Pericardium fibroblast (primary cell): ENCODE measurements at places on chromosomes 16 and 17. TPM values are rescaled to one million over a fixed set of nuclear protein-coding genes. Genes with fewer than 3 reads are reported as not detected.

Gene IL32
- total RNA-seq: 10.7 and 13.4 TPM in 2 replicates

Gene ACBD4
- 4.9 and 6.5 TPM in 2 replicates for total RNA-seq

Gene TSPOAP1
- total RNA-seq: under 0.01 and 0.43 TPM in 2 replicates

Gene PRSS8
- 0.12 and 0.51 TPM in 2 replicates for total RNA-seq

Gene AP2B1
- total RNA-seq: 43.6 and 52.9 TPM in 2 replicates

Gene MRPL12
- 51.1 and 76.6 TPM in 2 replicates for total RNA-seq

Gene TBC1D26
- not detected in 2 replicates for total RNA-seq

Gene PROCA1
- total RNA-seq: 2.0 TPM in 1 of 2 replicates, not detected in the other

Gene TMEM107
- 9.6 and 16.7 TPM in 2 replicates for total RNA-seq

Gene PRAC2
- total RNA-seq: not detected in 2 replicates

Gene TMEM88
- total RNA-seq: 7.8 and 67.0 TPM in 2 replicates

Gene ADAM11
- 2.6 and 2.7 TPM in 2 replicates for total RNA-seq

Gene KRT20
- total RNA-seq: not detected in 2 replicates

Gene HIC1
- 73.4 and 91.3 TPM in 2 replicates for total RNA-seq

Gene EXOC3L1
- total RNA-seq: 0.12 and 1.9 TPM in 2 replicates

Gene INTS2
- 5.4 and 6.2 TPM in 2 replicates for total RNA-seq

Gene IFI35
- total RNA-seq: 28.4 and 55.8 TPM in 2 replicates

Gene KRTAP2-3
- not detected in 2 replicates for total RNA-seq

Gene BCAR1
- total RNA-seq: 49.6 and 119 TPM in 2 replicates

Gene SLC16A3
- total RNA-seq: 107 and 296 TPM in 2 replicates

Gene SLC35G6
- not detected in 2 replicates for total RNA-seq

Gene HID1
- 5.2 TPM in 1 of 2 replicates, not detected in the other for total RNA-seq

Gene ATP2C2
- total RNA-seq: not detected in 2 replicates

Gene EVI2B
- total RNA-seq: under 0.01 and 0.43 TPM in 2 replicates

Gene SULT1A2
- total RNA-seq: 2.8 TPM in 1 of 2 replicates, not detected in the other

Gene KRT31
- total RNA-seq: not detected in 2 replicates

Gene RPS6KB1
- 11.2 and 14.2 TPM in 2 replicates for total RNA-seq

Gene CBFA2T3
- total RNA-seq: not detected in 2 replicates

Gene DNAI2
- not detected in 2 replicates for total RNA-seq

Gene TBC1D3E
- total RNA-seq: 0.26 TPM in 1 of 2 replicates, not detected in the other

Gene PLLP
- 0.17 and 2.1 TPM in 2 replicates for total RNA-seq

Gene CCDC200
- total RNA-seq: not detected in 2 replicates

Gene NATD1
- 10.6 and 19.3 TPM in 2 replicates for total RNA-seq

Gene MPHOSPH6
- 5.7 and 11.2 TPM in 2 replicates for total RNA-seq

Gene LGALS9
- 0.17 and 1.2 TPM in 2 replicates for total RNA-seq

Gene AANAT
- 0.43 TPM in 1 of 2 replicates, not detected in the other for total RNA-seq

Gene TXNL4B
- total RNA-seq: 12.4 and 25.8 TPM in 2 replicates

Gene PMM2
- total RNA-seq: 30.0 and 38.1 TPM in 2 replicates

Gene ZPBP2
- total RNA-seq: not detected in 2 replicates

Gene CNGB1
- total RNA-seq: not detected in 2 replicates

Gene DOC2B
- total RNA-seq: under 0.01 TPM in 1 of 2 replicates, not detected in the other

Gene FBXW10
- total RNA-seq: not detected in 2 replicates

Gene CA4
- total RNA-seq: not detected in 2 replicates

Gene KRT39
- total RNA-seq: not detected in 2 replicates

Gene RGS11
- 0.94 and 3.4 TPM in 2 replicates for total RNA-seq

Gene CD300LF
- not detected in 2 replicates for total RNA-seq

Gene PRKAR1A
- 119 and 152 TPM in 2 replicates for total RNA-seq

Gene SMIM22
- total RNA-seq: not detected in 2 replicates

Gene KRT15
- total RNA-seq: not detected in 2 replicates

Gene ADAP2
- not detected in 2 replicates for total RNA-seq

Gene EVPLL
- not detected in 2 replicates for total RNA-seq

Gene PRR15L
- not detected in 2 replicates for total RNA-seq

Gene UBB
- 905 and 1,110 TPM in 2 replicates for total RNA-seq

Gene ZFHX3
- 4.0 and 5.4 TPM in 2 replicates for total RNA-seq

Gene CNTNAP4
- total RNA-seq: under 0.01 and 0.26 TPM in 2 replicates

Gene TAC4
- not detected in 2 replicates for total RNA-seq

Gene TNFRSF12A
- total RNA-seq: 70.5 and 162 TPM in 2 replicates

Gene TMEM238L
- not detected in 2 replicates for total RNA-seq

Gene ERCC4
- total RNA-seq: 3.5 and 7.9 TPM in 2 replicates
